CD4-positive, alpha-beta T cell (primary cell): ENCODE measurements at places on chromosomes 5 and 9.

GRCh38 chr9:100021931-100022330, 76.9 kb downstream of the ERP44 start:
- DNase-seq = no peak

GRCh38 chr5:14267991-14268708, 125.0 kb downstream of the TRIO start:
- no peak for DNase-seq

GRCh38 chr5:116922532-116922931, 347.9 kb upstream of the SEMA6A start:
- DNase-seq = no peak

DNA sequence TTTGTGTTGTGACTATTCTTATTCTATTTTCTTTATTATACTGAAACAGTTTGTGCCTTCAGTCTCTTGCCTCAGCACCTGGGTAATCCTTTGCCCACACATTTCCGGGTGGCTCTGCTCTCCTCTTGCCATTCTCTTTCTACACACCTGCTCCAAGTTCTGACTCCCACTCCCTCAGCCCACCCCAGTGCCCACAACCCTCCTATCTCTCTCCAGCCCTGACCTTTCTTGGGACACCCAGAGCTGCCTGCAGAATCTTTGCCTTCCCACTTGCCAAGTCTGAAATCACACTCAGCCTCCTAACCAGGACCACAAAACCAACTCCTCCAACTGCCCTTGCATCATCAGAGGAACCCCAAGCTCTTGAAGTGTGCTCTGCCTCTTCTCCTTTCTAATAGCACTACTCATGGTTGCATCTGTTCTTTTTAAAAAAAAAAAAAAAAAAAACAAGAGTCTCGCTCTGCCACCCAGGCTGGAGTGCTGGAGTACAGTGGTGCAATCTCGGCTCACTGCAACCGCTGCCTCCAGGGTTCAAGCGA, 4.1 kb downstream of the SWI5 start:
- DNase-seq = no peak

- DNase-seq = no peak
These were observed 372.1 kb upstream of the RIOK2 start for GRCh38 chr5:97554977-97555643.

- no peak for DNase-seq
These were observed 22.2 kb upstream of the EXOC3 start for GRCh38 chr5:420632-421286.

GRCh38 chr9:108113596-108113995, 624.0 kb upstream of the KLF4 start:
- no peak for DNase-seq

- no peak for DNase-seq
These were observed 48.1 kb downstream of the PAX5 start for GRCh38 chr9:36985769-36986467.

DNA sequence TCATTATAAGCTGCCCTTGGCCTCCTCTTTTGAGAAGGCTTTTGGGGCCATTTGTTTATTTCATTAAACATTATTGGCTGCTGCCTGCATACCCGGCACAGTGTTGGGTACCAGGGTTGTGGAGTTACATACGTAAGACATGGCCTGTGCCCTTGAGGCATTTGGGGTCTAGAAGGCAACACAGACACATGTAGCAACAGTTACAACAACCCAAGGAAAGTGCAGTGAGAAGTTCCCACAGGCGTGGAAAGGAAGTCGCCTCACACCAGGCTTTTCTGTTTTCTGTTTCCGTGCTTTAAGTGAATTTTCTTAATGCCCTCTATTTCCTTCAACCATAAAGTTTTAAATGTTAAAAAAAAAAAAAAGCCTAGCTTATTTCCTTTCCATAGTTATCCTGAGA, 47.4 kb downstream of the GALNT10 start:
- no peak for DNase-seq

DNA sequence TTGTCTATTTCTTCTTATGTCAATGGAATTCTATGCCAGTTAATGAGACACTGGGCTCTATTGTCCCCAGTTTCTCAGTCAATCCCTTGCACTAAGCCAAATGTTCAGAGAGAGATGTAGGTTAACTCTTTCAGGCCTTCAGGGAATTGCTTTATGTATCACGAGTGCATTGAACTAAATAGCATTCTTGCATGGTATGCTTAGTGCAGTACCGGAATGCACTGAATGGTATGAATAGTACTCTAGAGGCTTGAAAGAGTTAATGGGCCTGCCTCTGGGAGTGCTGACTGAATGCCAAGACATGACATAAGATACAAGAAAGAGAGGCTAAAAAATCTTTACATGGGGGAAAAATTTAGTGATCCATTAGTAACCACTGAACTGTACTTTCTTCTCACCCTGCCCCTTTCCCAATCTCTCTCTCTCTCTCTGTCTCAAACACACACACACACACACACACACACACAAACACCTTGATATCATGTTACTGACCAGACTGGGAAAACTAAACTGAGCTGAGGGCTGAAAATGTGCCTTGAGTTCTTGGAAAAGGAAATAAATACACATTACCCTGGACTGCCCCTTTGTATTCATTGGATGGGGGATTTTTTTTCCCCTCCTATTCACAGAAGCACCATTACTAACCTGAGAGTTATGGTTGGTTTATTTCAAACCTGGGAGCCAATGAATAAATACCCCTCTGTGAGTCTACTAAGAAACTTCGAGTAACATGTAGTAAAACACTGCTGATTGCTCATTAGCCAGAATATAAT, 35.4 kb upstream of the TMC1 start:
- no peak for DNase-seq

GRCh38 chr9:107260437-107261081, 22.5 kb upstream of the RAD23B start:
- DNase-seq = no peak

DNA sequence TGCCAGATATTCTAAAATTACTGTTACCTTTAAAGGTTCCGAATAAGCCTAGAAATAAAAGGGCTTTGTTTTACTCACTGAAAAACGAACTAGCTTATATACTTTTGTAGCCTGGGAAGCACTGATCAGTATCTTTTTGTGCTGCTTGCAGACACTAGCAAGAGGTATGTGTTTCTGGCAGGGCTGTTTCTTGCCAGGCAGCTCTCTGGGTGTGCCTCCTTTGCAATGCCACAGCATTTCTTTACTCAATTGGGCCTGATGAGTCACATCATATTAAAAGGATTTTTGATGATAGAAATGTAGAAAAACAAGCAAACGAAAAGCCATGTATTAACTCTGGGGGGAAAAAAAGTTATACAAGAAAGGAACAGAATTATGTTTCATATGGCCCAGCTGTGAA, 35.6 kb downstream of the CD180 start:
- DNase-seq = peak; percentile 53

- no peak for DNase-seq
These were observed 8.5 kb downstream of the CAMSAP1 start for GRCh38 chr9:135898634-135899407.
